ENCODE measurements at places on chromosomes 16 and 17.

DNA sequence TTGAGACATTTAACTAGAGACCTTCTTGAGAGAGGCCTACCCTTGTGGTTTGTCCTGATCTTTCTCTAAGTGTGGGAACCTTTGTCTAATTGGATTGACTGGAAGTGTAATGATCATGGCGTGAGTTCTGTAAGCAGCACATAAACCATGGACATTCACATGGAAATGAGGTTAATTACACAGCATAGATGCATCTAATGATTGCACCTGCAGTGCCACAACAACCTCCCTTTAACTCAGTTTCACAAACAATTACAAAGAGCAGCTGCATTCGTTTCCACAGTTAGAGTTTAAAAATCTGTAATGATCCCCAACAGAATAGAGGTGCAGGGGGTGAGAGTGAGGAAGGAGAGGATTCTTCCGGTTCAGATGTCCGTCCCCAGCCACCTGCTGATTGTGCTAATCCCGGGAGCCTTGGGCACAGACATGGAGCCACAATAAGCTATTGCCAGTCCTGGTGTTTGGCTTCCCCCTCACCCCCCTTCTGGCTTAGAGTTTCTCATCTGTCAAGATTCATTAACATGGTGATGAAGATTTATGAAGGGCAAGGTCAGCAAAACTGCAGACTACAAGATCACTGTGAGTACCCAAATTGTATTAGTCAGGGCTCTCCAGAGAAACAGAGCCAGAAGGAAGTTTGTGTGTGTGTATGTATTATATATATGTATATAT is 659.2 kb upstream of the SOX9 start:
- no peak for DNase-seq
- H3K4me1 ChIP-seq: no peaks in the 10 kb centered on the region
- H3K36me3 ChIP-seq: no peaks in the 10 kb centered on the region
- H3K27ac ChIP-seq: no peak overlapping the region
- H3K4me3 ChIP-seq: no peak overlapping the region

DNA sequence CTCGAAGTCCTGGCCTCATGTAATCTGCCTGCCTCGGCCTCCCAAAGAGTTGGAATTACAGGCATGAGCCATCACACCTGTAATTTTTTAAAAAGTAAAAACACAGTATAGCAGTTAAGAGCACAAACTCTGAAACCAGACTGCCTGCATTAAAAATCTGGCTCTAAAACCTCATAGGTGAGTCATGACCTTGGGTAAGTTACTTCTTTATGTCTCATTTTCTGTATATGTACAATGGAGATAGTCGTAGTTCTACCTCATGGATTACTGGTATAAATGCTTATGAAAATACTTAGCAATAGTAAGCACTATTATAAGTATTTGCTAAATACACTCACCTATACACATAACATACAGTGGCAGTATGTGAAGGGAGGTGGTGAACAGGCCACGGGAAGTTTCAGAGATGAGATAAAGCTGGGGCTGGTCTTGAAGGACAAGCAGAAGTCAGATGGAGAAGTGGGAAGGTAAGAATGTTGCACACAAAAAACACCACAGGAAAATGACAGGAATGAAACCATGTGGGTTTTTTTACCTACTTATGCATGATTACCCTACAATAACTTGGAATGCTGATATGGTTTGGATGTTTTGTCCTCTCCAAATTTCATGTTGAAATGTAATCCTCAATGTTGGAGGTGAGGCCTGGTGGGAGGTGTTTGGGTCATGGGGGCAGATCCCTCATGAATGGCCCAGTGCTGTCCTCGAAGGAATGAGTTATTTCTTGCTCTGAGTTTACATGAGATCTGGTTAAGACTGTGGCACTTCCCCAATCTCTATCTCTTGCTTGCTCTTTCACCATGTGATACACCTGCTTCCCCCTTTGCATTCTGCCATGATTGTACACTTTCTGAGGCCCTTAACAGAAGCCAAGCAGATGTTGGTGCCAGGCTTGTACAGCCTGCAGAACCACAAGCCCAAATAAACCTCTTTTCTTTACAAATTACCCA is 33.9 kb downstream of the ZNF652 start:
- H3K36me3 ChIP-seq: no peaks in the 10 kb centered on the region
- H3K27ac ChIP-seq: no peak overlapping the region
- no peak for DNase-seq

GRCh38 chr16:51163366-51163765 is 12.3 kb upstream of the SALL1 start:
- no peak overlapping the region for H3K4me3 ChIP-seq
- DNase-seq: no peak
- H3K27me3 ChIP-seq: no peaks in the 10 kb centered on the region
- no peaks in the 10 kb centered on the region for H3K4me1 ChIP-seq

GRCh38 chr16:59696495-59696894 is 962.4 kb upstream of the GOT2 start:
- DNase-seq: no peak
- H3K27me3 ChIP-seq: no peaks in the 10 kb centered on the region
- H3K36me3 ChIP-seq: no peaks in the 10 kb centered on the region

- no peaks in the 10 kb centered on the region for H3K27me3 ChIP-seq
- peaks cover 11% of the 10 kb centered on the region for H3K36me3 ChIP-seq
- H3K27ac ChIP-seq: no peak overlapping the region
- no peak overlapping the region for H3K4me3 ChIP-seq
These were observed 2.7 kb downstream of the NDUFAF8 start for GRCh38 chr17:81241648-81242420.

DNA sequence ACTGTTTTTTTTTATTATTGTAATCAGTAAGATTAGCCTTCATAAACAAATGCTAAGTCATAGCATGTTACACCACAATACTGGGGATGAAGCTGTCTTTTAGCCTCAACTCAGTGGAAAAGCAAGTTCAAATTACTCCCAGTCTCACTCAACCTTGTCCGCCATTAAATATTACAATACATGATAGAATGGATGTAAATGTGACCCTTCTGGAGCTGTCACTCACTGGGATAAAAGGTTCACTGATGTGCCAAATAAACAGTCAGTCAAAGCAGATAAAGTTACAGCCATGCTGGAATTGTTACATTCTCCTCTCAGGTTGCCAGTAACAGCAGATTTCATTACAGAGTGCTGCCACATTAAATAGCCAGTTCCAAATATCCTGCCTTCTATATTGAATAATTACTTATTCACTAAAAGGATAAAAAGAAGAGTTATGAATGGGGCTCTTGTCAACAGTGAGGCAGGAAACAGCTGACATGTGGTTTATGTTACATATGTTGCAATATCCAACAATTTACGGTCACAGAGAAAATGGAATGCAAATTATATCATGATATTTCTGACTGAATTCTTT is 53.4 kb downstream of the BRIP1 start:
- no peak overlapping the region for H3K27ac ChIP-seq
- no peaks in the 10 kb centered on the region for H3K27me3 ChIP-seq
- no peak for DNase-seq
- no peaks in the 10 kb centered on the region for H3K36me3 ChIP-seq

DNA sequence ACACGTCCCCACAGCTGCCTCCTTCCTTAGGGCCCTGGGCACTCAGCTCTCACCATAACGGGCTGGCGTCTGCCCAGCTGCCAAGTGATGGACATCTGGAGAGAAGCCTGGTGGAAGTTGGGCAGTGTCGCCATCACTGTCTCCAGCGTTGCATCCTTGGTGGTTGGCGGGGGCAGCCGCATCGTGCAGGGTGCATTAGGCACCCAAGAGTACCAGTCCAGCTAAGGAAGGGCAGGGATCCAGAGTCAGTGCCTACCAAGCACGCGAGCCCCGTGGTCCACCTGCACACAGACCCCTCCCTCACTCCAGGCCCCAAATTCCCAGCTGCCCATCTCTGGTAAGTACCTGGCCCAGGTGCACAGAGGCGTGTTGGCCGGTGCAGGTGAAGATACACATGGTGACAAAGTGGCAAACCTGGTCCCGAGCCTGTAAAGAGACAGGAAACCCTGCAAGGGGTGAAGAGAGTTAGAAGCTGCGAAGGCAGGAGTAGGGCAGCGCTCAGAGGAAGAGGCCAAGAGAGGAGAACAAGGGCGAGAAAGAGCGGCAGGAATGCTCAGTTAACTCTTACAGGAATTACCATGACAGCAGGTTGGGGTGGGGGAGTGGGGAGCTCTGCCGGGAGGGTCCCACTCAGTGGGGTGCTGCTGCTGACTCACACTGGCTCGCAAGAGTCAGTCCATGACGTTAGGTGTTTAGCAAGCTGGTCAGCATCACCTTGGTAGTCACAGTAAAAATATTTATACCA is 9.5 kb downstream of the ALOX15 start:
- peaks cover 16% of the 10 kb centered on the region for H3K27me3 ChIP-seq
- no peaks in the 10 kb centered on the region for H3K36me3 ChIP-seq
- H3K4me1 ChIP-seq: peaks cover 5% of the 10 kb centered on the region
- no peak overlapping the region for H3K4me3 ChIP-seq
- DNase-seq: no peak

DNA sequence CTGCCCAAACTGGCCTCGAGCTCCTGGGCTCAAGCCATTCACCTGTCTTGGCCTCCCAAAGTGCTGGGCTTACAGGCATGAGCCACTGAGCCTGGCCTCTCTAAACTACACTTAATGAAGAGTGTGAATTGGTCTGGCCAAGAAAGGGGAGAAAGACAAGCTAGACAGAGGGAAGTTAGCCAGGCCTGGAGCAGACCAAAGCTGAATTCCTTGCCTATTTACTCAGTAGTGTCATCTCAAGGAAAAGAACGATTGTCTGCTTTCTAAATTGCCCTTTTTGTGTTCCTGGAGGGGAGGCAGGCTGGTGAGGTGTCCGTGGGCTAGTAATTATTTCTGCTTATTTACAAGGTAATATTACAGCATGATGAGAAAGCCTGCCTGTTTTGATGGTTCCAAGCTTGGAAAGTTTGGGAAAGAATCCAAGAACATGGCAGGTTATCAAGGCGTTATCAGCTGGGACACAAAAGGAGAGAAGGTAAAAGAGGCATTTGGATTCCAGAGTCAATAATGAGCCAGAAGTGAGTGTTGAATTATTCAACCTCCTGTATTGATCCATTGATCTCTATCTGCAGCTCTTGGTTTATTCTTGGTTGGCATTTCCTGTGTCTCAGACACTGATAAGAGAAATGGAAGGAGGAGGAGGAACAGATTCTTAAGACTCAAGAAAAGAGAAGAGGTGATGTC is 6.3 kb upstream of the CBFB start:
- no peak overlapping the region for H3K27ac ChIP-seq
- H3K36me3 ChIP-seq: no peaks in the 10 kb centered on the region
- DNase-seq: no peak
- no peaks in the 10 kb centered on the region for H3K27me3 ChIP-seq

- no peaks in the 10 kb centered on the region for H3K36me3 ChIP-seq
- H3K27me3 ChIP-seq: peaks cover 20% of the 10 kb centered on the region
- no peaks in the 10 kb centered on the region for H3K4me1 ChIP-seq
- no peak overlapping the region for H3K4me3 ChIP-seq
- H3K27ac ChIP-seq: no peak overlapping the region
- DNase-seq: no peak
These were observed 197.2 kb downstream of the RBFOX3 start for GRCh38 chr17:79413611-79414010.

GRCh38 chr17:81578561-81579225 is 26.5 kb upstream of the FAAP100 start:
- H3K36me3 ChIP-seq: peaks cover 72% of the 10 kb centered on the region
- no peak overlapping the region for H3K4me3 ChIP-seq
- no peaks in the 10 kb centered on the region for H3K4me1 ChIP-seq
- no peak for DNase-seq

DNA sequence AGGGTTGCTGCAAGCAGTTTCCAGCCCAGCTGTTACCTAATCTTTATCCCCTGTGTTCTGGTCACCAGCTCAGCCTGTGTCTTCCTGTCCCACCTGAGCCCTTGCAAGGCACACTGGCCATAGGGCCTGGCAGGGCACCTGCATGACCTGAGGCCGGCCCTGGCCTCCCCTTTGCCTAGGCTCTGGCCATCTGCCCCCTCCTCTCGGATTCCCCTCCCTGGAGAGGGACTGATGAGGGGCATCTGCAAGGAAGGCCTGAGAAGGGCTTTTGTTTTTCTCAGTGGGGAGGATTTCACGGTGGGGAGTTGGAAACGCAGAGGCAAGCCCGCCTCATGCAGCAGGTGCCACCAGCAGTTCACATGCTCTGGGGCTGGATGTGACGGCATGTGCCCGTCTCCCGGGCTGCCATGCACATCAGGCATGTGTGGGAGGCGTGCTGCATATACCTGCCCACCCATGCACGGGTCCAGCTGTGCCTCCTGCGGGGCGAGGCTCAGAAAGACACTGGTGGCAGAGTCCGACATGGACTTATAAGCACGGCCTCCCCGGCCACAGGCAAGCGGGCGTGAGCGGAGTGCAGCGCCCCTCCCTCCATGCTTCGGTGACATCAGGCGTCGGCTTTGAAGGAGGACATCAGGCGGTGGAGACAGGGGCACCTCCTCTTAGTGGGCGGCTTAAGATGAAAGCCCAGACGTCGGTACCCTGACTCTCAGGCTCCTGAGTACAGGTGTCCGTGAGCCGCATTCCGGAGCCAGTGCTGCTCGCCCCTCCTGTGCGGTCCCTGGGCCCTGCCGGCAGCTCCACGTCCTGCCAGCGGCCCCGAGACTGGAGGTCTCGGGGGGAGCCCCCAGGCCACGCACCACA is 16.5 kb downstream of the ASPSCR1 start:
- no peaks in the 10 kb centered on the region for H3K36me3 ChIP-seq
- H3K27me3 ChIP-seq: no peaks in the 10 kb centered on the region
- no peak overlapping the region for H3K4me3 ChIP-seq
- no peak for DNase-seq
- H3K4me1 ChIP-seq: no peaks in the 10 kb centered on the region

DNA sequence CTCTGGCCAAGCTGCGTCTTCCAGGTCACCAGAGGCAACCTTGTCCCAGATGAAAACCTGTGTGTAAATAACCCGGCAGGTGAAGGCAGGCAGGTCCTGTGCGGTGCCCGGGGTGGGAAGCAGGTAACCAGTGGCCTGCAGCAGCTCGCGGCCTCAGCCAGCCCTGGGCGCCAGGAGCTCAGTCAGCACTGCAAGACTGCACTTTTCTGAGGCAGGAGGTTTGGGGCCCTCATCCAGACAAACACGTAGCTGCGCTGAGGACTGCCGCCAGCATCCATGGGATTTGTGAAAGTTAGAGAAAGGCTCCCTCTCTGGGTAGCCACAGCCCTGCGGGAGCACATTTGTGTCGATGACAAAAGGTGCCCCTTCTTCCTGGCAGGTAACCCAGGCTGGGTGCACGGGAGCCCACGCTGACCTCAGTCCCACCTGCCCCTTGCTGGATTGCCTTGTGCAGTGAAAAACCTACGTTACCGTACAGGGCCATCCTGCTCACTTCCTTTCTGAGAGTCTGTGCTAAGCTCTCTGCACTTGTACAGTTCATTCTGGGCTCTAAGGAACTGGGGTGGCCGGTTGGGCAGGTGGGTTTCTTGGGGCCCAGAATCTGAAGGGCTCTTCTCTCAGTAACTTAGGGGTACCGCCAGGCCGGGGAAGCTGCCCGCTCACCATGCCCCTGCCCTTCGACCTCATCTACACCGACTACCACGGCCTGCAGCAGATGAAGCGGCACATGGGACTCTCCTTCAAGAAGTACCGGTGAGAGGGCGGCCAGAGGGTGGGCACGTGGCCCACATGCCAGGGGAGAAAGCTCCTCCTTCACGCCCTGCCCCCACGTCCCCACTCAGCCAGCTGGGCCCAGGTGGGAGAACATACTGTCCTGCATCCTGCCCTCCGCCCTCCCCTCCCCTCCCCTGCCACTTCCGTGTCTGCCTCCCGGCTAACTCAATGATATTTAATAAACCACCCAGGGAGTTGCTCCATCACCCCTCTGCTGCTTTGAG is 56.4 kb downstream of the MGAT5B start:
- no peak overlapping the region for H3K27ac ChIP-seq
- DNase-seq: no peak
- no peaks in the 10 kb centered on the region for H3K36me3 ChIP-seq
- no peaks in the 10 kb centered on the region for H3K27me3 ChIP-seq
- no peak overlapping the region for H3K4me3 ChIP-seq
- H3K4me1 ChIP-seq: peaks cover 6% of the 10 kb centered on the region
